ENCODE measurements at places on chromosomes 6 and 20. TPM values are rescaled to one million over a fixed set of nuclear protein-coding genes. Genes with fewer than 3 reads are reported as not detected.

DNA sequence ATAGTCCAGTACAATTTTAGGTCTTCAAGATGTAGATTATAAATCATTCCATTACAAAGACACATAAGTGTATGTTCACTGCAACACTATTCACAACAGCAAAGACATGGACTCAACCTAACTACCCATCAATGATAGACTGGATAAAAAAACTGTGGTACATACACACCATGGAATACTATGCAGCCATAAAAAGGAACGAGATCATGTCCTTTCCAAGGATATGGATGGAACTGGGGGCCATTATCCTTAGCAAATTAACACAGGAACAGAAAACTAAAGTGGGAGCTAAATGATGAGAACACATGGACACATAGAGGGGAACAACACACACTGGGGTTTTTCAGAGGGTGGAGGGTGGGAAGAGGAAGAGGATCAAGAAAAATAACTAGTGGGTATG is 6.3 kb downstream of the RTN4IP1 start:
- no peaks in the 10 kb centered on the region for H3K36me3 ChIP-seq
- H3K4me3 ChIP-seq = no peak overlapping the region
- DNase-seq = no peak
- H3K27ac ChIP-seq = no peak overlapping the region

DNA sequence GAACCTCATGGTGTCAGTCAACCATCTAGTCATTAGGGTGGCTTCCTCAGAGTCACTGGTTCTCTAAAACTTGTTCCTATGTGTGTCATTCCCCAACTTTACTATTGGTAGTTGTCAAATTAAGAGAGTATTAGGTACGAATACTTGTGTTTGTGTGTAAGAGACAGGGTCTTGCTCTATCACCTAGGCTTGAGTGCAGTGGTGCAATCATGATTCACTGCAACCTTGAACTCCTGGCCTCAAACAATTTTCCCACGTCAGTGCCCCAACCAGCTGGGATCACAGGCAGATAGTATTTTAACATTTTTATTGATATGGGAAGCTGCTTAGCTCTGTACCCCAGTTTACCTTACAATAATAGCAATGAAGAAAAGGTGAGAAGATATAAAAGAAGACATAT is 50.6 kb downstream of the BMP6 start:
- no peak overlapping the region for H3K4me3 ChIP-seq
- H3K4me1 ChIP-seq = no peaks in the 10 kb centered on the region
- no peaks in the 10 kb centered on the region for H3K27me3 ChIP-seq
- no peaks in the 10 kb centered on the region for H3K36me3 ChIP-seq
- H3K27ac ChIP-seq = no peak overlapping the region
- DNase-seq = no peak

DNA sequence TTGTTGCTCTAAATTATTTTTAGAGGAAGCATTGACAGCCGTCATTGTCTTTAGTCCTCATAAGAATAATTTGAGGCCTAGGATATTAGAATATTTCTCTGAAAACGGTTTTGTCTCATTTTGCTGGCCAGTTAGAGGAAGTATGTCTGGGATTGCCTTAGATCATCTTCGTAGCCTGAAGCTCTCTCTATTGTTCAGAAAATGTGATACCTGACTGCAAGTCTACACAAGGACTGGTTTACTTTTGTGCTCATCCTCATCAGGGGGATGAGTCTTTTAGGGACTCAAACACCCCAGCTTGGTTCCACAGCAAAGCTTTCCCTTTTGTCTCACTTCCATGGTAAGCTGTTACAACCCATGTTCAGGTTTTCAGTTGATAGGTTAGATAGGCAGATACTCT is 141.8 kb downstream of the FARS2 start:
- no peak overlapping the region for H3K27ac ChIP-seq
- DNase-seq = no peak
- no peaks in the 10 kb centered on the region for H3K4me1 ChIP-seq

DNA sequence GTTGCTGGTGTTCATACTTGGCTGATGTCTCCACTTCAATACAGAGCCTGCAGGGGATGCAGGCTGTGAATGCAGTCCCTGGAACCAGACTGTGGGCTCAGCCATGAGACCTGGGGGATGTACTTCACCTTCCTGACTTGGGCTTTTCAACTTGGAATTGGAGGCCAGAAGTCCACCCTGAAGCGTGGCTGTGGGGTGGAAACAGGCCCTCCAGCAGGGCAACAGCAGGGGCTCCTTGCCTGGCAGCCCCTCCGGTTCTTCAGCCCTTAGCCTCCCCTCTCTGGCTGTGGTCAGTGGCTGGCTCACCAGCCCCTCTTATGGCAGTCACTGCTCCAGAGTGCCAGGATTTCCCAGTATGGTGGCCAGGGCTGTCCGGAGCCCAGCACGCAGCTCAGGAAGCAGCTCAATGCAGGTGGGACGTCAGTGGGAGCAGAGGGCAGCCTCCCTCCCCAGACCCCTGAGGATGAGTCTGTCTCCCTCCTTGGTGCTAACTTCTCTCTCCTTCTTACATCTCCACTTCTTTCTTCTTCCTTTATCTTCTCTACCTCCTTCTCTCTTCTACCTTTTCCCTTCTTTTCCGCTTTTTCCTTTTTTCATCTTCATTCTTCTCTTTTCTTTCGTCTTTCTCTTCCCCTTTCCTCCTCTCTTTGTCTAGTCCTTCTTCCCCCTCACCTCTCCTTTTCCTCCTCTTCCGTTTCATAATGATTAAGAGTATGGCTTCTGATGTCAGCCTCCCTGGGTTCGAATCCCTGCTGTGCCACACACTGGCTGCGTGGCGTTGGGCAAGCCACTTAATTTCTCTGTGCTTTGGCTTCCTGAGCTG is 45.3 kb downstream of the SLC52A3 start:
- H3K36me3 ChIP-seq = no peaks in the 10 kb centered on the region
- no peak overlapping the region for H3K4me3 ChIP-seq
- H3K27ac ChIP-seq = no peak overlapping the region
- no peak for DNase-seq
- peaks cover 60% of the 10 kb centered on the region for H3K27me3 ChIP-seq

- H3K27me3 ChIP-seq = peaks cover 45% of the 10 kb centered on the region
- H3K36me3 ChIP-seq = no peaks in the 10 kb centered on the region
- no peak for DNase-seq
- no peak overlapping the region for H3K4me3 ChIP-seq
- H3K4me1 ChIP-seq = no peaks in the 10 kb centered on the region
Measured at GRCh38 chr6:34131326-34132290, 14.3 kb downstream of the GRM4 start.

- no peaks in the 10 kb centered on the region for H3K27me3 ChIP-seq
- no peaks in the 10 kb centered on the region for H3K36me3 ChIP-seq
- H3K4me1 ChIP-seq = no peaks in the 10 kb centered on the region
- no peak overlapping the region for H3K27ac ChIP-seq
- H3K4me3 ChIP-seq = no peak overlapping the region
Measured at GRCh38 chr6:44538807-44539201, 151.3 kb downstream of the CDC5L start.

The ARHGAP40 gene
- not detected for total RNA-seq

GRCh38 chr6:79305020-79305419 is 70.5 kb upstream of the HMGN3 start:
- no peak overlapping the region for H3K4me3 ChIP-seq
- no peak for DNase-seq
- no peaks in the 10 kb centered on the region for H3K4me1 ChIP-seq
- no peaks in the 10 kb centered on the region for H3K36me3 ChIP-seq
- H3K27ac ChIP-seq = no peak overlapping the region
- H3K27me3 ChIP-seq = no peaks in the 10 kb centered on the region

The MAS1 gene
- not detected for total RNA-seq

- no peaks in the 10 kb centered on the region for H3K36me3 ChIP-seq
- H3K27me3 ChIP-seq = no peaks in the 10 kb centered on the region
- no peak for DNase-seq
- no peak overlapping the region for H3K4me3 ChIP-seq
- H3K4me1 ChIP-seq = no peaks in the 10 kb centered on the region
Measured at GRCh38 chr20:25364180-25364788, 26.4 kb downstream of the ABHD12 start.

The PDE7B gene
- 0.40 TPM for total RNA-seq

- no peaks in the 10 kb centered on the region for H3K27me3 ChIP-seq
- no peak overlapping the region for H3K4me3 ChIP-seq
- no peaks in the 10 kb centered on the region for H3K36me3 ChIP-seq
Measured at GRCh38 chr20:35823147-35823546, 51.3 kb downstream of the PHF20 start.

GRCh38 chr20:23086056-23086566 is at the start of gene CD93:
TSS of gene CD93 (minus strand) at chr20:23086324. CDS start at chr20:23086192, 132 bp downstream.
- peak within 1 kb of the TSS; percentile 65 for H3K27ac ChIP-seq
- no peaks in the 10 kb centered on the region for H3K27me3 ChIP-seq
- H3K4me1 ChIP-seq = no peaks in the 10 kb centered on the region
- no peak for DNase-seq
- no peaks in the 10 kb centered on the region for H3K36me3 ChIP-seq

GRCh38 chr20:48490961-48491831 is 336.6 kb downstream of the PREX1 start:
- peak; percentile 1 for DNase-seq
- H3K4me1 ChIP-seq = no peaks in the 10 kb centered on the region
- no peaks in the 10 kb centered on the region for H3K36me3 ChIP-seq
- no peak overlapping the region for H3K4me3 ChIP-seq
- H3K27me3 ChIP-seq = peaks cover 4% of the 10 kb centered on the region

GRCh38 chr6:373773-374724 is 17.5 kb upstream of the IRF4 start:
- no peaks in the 10 kb centered on the region for H3K36me3 ChIP-seq
- H3K27ac ChIP-seq = no peak overlapping the region
- no peak for DNase-seq
- peaks cover 50% of the 10 kb centered on the region for H3K27me3 ChIP-seq

- H3K4me1 ChIP-seq = no peaks in the 10 kb centered on the region
- H3K36me3 ChIP-seq = no peaks in the 10 kb centered on the region
- H3K27ac ChIP-seq = peak overlapping the region; percentile 12
- H3K27me3 ChIP-seq = no peaks in the 10 kb centered on the region
- H3K4me3 ChIP-seq = no peak overlapping the region
Measured at GRCh38 chr20:6714279-6714711, 53.2 kb upstream of the BMP2 start.

The MRPS10 gene
- total RNA-seq = 75.4 TPM

The TNFAIP3 gene
- total RNA-seq = 46.4 TPM

GRCh38 chr6:378090-378957 is 13.2 kb upstream of the IRF4 start:
- H3K36me3 ChIP-seq = no peaks in the 10 kb centered on the region
- no peak overlapping the region for H3K4me3 ChIP-seq
- no peak for DNase-seq

DNA sequence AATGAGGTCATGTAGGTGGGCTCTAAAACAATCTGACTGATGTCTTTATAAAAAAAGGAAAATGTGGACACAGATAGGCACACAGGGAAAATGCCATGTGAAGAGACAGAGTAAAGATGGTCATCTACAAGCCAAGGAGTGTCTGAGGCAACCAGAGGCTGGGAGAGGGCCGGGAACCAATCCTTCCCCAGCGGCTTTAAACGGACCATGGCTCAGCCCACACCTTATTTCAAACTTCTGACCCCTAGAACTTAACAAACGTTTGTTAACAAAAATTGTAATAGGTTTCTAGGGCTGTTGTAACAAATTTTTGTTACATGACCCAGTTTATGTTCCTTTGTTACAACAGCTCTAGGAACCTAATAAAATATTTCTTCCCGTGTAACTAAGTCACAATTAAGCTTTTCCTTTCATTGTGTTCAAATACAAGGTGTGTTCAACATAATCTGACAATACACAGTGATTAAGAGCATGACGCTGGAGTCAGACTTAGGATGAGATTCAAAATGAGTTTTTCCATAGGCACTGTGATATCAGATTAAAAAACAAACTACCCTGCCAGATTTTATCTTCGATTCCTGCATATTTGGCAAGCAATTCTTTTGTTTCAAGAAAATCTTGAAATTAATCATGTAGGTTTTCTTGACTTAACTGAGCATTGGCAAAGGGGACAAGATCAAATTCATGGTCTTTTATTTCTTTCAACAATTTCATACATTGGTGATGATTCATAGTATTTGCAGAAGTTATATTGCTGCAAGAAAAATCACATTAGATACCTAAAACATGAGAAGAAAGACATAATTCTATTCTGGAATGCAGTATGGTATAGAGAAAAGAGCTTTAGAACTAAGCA is 169.5 kb upstream of the RIPOR2 start:
- H3K4me1 ChIP-seq = no peaks in the 10 kb centered on the region
- no peak for DNase-seq
- H3K27ac ChIP-seq = no peak overlapping the region
- H3K4me3 ChIP-seq = no peak overlapping the region

The CSNK2B gene
- total RNA-seq = 182 TPM

DNA sequence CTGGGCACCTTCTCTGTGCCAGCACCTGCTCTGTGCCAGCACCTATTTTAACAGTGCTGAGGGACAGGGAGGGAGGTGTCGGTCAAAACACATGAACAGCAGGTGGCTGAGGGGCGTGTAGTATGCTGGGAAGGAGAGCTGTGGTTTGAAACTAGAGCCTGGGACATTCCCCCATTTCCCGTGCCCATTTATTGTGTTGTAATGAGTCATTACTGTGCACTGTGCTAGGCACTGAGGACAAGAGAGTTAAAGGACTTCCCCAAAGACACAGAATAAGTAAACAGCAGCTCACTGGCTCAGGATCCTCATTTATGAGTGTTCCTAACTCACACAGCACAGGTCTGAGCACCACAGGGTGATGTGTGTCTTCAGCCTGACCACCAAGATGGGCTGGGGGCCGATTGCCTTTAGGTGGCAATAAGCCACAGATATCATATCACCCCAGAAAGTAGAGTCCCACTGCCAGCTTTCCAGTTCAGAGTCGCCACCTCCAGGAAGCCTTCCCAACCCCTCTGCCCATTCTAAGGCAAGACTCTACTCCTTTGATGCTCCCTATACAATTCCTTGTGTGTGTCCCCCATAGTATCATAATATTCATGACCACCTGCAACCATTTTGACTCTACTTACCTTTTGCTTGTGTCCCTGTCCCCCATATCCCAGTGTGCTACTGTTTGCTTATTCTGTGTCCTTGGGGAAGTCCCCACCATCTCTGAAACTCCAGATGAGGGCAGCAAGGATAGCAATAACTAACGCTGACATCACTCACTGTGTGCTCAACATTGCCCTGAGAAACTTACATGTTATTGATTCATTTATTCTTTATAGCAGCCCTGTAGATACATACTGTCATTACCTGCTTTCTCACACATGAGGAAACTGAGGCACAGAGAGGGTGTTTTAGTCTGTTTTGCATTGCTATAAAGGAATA is 87.3 kb downstream of the TOX2 start:
- H3K27ac ChIP-seq = no peak overlapping the region
- H3K36me3 ChIP-seq = no peaks in the 10 kb centered on the region
- peak; percentile 30 for DNase-seq
- no peaks in the 10 kb centered on the region for H3K27me3 ChIP-seq
- no peaks in the 10 kb centered on the region for H3K4me1 ChIP-seq

DNA sequence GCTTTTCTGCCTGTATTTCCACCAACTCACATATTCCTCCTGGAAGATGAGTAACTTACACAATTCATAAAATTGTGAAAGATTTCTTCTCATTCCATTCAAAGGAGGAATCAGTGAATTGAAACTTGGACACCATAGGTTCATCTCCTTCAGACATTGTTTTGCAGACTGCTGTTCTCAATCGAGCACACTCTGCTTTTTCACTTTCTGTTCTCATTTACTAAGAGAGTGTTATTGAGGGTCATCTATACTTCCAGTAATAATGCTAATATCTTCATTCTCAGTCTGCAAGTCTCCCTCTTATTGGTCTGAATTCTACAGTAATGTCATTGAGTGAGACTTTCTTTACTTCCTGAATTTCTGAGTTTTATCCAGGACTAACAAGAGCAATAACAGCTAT is 67.5 kb upstream of the FUT9 start:
- no peak overlapping the region for H3K27ac ChIP-seq
- H3K4me1 ChIP-seq = no peaks in the 10 kb centered on the region
- DNase-seq = no peak
- H3K36me3 ChIP-seq = no peaks in the 10 kb centered on the region

The PTP4A1 gene
- 95.7 TPM for total RNA-seq

Measured in transverse colon (tissue), 4 donors.